Activated CD8-positive, alpha-beta memory T cell treated with anti-CD3 and anti-CD28 coated beads, Interleukin-2, amount 10 ng/mL, durations not matched to agents 7 days and 5 days (primary cell): ENCODE measurements at places on chromosomes 2 and 18. TPM values are rescaled to one million over a fixed set of nuclear protein-coding genes. Genes with fewer than 3 reads are reported as not detected.

DNA sequence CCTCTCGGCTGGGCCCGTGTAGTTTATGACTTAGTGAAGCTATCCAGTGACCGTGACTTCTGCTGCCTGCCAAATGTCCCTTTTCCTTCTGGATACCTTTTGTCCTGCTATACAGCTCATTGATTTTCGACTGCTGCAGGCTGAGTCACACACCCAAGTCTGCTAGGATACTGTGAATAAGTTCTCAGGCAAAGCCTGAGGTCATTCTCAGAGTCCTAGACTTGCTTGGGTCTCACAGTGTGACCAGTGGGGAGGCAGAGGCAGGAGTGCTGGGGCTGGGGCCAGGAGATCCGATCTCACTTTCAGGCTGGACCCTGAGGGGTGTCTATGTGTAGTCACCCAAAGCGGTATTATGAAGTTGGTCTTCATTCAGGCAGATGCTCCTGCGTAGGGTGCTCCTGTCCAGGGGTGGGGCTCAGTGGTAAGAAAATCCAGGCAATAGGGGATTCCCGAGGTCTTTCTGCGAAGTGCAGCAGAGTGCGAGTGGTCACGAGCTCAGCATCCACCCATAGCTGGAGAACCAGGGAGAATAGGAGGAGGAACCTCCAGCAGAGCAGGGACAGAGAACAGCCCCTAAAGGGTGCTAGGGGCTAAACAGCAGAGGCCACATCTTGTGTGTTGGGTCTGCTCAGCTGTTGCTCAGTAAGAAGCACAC lies 268.6 kb upstream of the NCKAP5 start:
- H3K27ac ChIP-seq: no peak overlapping the region
- DNase-seq: no peak
- H3K4me3 ChIP-seq: no peak overlapping the region
- H3K36me3 ChIP-seq: no peaks in the 10 kb centered on the region
- H3K27me3 ChIP-seq: no peaks in the 10 kb centered on the region

GRCh38 chr2:175310813-175311504 lies 129.4 kb upstream of the ATP5MC3 start:
- DNase-seq: no peak
- H3K27me3 ChIP-seq: peaks cover 45% of the 10 kb centered on the region
- H3K4me1 ChIP-seq: no peaks in the 10 kb centered on the region

- peak; percentile 38 for DNase-seq
- no peak overlapping the region for H3K27ac ChIP-seq
- H3K27me3 ChIP-seq: no peaks in the 10 kb centered on the region
- H3K36me3 ChIP-seq: peaks cover 66% of the 10 kb centered on the region
- H3K4me3 ChIP-seq: no peak overlapping the region
Measured at GRCh38 chr18:666177-666576, 8.7 kb downstream of the TYMS start.

DNA sequence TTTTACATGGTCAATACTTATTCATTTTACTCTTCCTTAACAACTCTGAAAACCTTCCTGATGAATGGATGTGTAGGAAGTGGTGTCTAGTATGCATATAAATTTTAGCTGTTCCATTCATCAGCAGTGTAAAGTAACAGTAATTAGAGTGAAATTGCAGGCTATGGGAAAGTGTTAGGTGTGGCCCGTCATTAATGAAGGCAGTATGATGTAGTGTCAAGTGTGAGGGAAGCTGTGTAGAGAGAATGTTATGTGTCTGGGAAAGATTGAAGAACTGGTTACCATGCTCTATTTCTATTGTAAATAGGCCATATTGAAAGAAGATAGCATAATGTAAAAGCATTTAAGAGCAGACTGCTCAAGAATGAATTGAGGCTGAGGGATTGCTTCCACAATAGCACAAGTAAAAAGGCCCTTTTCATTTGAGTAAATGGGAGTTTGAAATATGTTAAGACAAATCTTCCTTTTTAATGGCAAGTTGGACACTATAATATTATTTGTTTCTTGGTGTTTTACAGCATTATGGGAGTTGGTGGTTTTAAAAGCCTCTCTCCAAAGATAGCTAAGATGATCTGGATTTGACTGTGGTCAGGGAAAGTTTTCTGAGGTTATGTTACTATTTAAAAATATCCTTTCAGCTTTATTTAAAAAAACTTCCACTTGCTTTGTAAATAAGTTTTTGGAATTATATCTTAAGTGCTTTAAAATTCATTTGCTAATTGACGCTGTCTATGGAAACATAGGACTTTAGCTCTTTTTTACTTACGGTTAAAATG lies 401.0 kb upstream of the ZEB2 start:
- peaks cover 17% of the 10 kb centered on the region for H3K27me3 ChIP-seq
- no peak overlapping the region for H3K27ac ChIP-seq
- peaks cover 4% of the 10 kb centered on the region for H3K4me1 ChIP-seq
- no peak for DNase-seq
- no peak overlapping the region for H3K4me3 ChIP-seq

Gene IL1B
- total RNA-seq: not detected

Gene IL36RN
- not detected for total RNA-seq
